Activated T-cell treated with anti-CD3 and anti-CD28 coated beads, Interleukin-2, amount 50 U/mL, for 48 hours (primary cell): ENCODE measurements at places on chromosomes 13 and 19.

DNA sequence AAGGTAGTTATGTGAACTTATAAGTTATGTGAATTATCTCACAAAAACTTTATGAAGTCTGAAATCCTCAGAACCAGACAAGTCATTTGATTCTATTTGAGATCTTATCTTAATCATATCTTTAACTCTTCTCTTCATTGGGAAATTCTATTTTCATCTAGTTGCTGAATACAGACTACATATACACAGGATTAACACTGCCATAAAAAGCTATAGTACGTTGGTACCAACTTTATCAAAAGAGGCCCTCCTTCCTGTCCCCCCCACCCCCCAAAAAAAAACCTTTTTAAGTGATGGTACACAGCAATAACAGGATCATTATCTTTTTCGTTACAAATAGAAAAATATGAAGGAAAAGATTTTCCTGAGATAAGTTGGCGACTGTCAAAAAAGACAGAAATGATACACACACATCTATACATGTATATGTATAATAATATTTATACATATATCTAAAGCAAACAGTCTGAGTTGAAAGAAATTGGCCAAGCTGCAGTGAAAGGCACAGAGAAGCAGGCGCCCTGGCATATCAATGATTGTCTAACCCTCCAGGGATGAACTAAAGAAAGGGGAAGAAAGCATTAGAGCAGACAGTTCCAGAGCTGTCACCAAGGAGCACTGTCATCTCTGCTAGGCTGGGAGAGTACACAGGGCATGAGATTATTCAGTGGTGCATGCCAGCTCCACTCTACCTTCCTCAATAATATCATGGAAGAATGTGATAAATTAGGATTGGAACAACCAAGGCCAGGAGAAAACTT lies 116.7 kb downstream of the KLF12 start:
- DNase-seq: no peak

DNA sequence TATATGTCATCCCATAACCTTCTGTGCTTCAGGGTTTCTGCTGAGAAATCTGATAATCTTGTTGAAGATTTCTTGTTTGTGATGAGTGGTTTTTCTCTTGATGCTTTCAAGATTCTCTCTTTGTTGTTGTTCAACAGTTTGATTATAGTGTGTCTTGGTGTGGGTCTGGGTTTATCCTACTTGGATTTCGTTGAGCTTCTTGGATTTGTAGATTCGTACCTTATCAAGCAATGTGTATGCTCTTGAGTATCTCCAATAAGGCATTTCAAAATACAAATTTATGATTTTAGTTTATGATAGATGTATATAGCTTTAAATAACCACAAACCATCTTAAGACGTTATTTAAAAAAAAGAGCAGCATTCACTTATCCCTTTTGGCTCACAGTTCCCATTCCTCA lies 57.5 kb downstream of the URI1 start:
- no peak for DNase-seq

DNA sequence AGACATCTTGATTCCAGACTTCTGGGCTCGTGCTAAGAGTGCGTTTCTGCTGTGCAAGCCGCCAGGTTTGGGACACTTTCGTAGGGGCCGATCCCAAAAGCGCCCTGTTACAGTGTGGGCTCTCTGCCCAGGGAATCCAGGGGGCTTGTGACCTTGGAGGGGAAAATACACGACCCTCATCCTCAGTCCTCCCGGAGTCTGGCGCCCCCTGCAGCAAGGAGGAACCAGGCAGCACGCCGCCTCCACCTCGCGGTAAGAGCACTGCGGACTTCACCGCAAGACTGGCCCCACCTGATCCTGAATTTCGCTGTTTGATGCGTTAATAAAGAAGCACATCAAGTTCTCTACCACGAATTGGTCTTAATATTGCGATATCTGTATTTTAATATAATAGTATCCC lies 5.2 kb downstream of the POLRMT start:
- no peak for DNase-seq

DNA sequence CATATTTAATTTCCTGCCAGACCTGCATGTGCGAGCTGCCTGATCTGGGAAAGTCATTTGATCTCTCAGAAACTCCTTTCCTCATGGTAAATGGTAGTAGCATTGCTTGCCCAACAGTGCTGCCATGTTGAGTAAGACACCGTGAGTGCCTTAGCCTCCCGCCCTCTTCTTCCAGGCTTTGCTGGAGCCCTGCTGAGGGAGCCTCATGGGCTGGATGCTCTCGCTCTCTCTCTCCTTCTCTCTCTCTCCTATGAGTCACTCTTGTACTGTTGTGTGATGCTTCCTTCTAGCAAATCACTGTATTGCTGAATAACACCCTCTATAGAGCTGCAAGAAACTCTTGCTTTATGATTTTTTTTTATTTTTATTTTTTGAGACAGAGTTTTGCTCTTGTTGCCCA lies 365.5 kb downstream of the UQCRFS1 start:
- DNase-seq: no peak

GRCh38 chr19:27679399-27679798 lies 1533.6 kb downstream of the UQCRFS1 start:
- no peak for DNase-seq
